ENCODE measurements at places on chromosomes 11 and 22.

DNA sequence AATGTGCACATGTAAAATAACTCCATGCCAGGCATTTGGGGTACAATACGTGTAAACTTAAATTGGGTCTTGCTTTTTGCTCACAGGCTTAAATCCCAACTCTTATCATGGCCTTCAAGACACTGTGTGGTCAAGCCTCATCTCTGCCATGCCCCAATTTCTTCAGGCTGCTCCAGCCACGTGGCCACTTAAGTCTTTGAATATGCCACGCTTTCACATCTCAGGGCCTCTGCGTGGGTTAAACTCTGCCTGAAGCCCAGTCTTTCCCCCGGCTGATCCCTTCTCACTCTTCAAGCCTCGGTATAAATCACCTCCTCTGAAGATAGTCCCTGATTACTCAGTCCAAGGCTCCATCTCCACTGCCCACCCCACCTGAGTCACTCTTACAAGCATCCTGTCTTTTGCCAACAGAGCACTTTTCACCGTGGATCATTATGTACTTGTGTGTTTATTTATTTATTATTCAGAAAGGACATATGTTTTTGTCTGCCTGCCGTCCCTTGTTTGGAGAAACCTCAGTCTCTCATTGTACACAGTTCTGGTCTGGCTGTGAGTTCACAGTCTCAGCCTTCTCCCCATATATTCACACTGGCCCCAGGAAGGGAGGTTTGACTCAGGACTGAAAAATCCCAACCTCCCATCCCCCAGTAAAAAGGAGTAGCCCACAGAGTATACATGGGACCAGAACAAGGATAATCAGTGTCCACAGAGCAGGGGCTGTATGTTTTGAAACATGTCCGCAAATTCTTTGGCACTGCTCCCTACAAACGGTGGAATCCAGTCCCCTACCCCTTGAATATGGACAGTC, 344.7 kb downstream of the MN1 start:
- no peak for DNase-seq

GRCh38 chr11:61068581-61068980, 33.7 kb upstream of the CD5 start:
- no peak for DNase-seq

GRCh38 chr11:76159303-76159937, 46.9 kb downstream of the WNT11 start:
- no peak for DNase-seq

DNA sequence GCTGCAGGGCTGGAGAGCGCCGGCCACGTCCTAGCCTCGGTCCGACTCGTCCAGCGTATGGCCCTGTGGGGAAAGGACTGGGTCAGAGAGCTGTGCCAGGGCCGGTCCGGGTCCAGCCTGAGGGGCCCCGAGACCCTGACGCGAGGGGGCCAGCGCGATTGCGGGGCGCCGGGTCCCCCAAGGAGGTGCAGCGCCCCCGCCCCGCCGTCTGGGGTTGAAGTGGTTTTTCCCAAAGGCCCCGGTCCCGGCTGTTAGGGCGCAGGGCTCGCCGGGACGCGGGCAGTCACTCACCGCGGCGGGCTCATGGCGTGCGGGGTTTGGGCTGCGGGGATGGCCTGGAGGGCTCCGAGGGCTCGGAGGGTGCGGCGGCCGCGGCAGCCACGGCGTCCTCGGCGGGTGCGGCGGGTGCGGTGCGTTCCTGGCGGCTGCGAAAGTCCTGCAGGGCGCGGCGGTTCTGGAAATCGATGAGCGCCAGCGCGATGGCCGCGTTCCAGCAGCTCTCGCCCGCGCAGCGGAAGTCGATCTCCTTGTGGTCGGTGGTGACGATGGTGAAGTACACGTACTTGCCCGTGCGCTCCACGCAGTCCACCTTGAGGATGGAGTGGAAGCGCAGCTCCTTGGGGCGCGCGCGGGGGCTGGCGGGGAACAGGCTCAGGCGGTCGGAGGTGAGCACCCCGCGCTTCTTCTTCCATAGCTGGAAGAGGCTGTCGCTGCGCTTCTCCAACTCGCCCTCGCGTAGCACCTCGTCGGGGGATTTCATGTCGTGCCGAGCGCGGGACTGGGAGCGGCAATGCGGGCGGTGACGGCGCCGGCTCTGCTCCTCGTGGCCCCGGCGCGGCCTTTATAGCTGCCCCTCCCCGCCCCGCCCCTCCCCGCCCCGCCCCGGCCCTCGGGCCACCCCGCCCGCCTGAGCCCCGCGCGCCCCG, at the start of gene PHLDA2:
PHLDA2 (minus strand) TSS at position 816 of the 926 bp plus-strand sequence; CDS start at position 760, 56 bp downstream.
- peak; percentile 61 for DNase-seq

DNA sequence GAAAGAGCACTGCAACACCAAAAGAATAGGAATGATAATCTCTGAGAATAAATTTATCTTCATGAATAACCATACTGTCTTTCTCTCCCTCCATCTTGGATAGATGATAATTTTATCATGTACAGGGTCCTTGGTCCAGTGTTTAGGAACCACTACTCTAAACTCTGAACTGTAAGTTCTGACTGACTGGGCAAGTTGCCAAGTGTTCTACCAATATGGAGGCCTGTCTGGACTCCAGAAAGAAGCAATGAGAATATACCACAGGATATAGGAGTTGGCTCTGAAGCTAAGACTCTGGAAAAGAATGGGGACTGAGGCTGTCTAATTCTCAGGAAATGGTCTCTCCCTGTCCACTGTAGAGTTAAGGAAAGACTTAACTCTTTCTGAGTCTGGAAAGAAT, 1.5 kb downstream of the FHIP1B start:
- peak; percentile 43 for DNase-seq

GRCh38 chr11:126139111-126140091, 72.0 kb downstream of the RPUSD4 start:
- no peak for DNase-seq

DNA sequence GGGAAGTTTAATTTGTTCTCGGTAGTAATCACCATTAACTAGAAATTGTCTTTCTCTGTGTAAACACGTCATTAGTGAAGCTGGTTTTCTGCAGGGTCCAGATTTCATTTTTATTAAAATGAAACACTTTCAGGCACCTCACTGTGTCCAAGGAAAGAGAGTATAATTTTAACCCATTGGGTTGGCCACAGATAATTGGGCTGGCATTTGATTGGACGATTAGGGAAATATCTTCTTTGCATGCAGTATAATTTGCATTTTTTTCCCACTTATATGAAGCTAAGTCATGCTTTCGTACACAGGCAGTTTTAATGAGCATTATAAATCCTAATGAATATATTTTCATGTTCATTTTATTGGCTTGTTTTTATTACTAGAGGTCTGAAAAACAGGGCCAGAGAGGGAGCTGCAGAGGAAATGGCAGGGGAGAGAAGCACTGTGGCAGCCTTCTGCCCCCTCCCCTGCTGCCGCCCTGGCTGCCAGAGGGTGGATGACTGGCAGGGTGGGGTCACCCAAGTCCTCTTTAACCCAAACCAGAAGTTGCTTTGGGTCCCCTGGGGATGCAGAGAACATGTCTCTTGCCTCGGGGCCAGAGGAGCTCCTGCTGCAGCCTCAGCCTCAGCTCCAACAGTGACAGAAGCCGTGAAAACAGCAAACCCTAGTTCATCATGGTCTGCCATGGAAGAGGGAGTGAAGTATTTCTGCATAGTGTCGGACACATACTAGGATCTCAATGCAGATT, 93.9 kb downstream of the PKNOX2 start:
- DNase-seq = no peak

DNA sequence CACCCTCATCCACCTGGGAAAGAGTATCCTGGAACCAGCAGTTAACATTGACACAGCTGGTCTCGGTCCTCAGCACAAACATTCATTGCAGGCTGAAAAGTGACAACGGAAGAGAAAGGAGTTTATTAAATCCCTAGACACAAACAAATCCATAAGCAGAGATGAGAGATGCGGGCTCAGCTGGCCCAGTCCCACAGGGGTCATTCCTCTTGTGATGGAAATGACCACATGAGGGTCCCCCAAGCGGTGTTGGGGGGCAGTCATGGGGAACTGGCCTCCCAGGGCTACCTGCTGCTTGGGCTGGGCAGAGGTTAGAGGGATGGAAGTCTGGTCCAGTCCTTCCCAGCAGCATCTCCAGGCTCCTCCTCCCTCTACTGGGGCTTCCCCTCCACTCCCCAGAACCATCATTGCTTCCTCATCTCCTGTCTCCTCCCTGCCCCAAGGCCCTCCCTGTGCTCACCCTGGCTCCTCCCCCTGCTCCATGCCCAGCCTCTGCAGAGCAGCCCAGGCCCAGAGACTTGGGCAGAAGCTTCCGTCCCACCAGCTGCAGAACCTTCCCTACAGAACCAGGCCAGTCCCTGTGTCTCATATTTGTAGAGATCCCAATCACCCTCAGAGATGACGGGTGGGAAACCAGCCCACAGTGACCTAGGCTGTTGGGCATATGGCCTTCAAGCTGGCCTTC, 5.4 kb upstream of the IGLL5 start:
- no peak for DNase-seq

DNA sequence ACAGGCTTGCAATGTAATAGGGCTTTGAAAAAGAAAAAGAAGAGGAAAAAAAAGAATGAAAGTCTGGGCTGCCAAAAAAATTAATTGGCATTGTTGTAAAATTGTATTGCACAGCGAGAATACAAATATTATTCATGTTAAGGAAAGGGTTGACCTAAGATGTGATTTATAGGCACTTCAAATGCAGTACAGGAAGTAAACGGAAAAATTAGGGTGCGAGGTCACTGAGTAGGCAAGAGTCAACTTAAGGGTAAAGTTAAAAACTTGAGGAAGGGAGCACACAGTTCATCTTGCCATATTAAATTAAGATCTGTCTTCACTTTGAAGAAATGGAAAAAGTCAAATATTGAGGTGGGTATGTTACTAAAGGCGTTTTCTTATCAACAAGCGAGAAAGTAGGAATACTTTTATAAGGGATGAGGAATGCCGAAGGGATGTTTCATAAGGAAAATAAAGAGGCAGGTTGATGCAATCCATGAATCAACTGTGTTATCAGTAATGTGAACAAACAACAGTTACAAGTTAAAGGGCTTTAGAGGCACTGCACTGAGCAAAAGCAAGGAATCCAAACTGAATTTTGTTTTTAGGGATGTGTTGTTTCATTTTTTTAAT, 123.0 kb downstream of the WT1 start:
- no peak for DNase-seq

DNA sequence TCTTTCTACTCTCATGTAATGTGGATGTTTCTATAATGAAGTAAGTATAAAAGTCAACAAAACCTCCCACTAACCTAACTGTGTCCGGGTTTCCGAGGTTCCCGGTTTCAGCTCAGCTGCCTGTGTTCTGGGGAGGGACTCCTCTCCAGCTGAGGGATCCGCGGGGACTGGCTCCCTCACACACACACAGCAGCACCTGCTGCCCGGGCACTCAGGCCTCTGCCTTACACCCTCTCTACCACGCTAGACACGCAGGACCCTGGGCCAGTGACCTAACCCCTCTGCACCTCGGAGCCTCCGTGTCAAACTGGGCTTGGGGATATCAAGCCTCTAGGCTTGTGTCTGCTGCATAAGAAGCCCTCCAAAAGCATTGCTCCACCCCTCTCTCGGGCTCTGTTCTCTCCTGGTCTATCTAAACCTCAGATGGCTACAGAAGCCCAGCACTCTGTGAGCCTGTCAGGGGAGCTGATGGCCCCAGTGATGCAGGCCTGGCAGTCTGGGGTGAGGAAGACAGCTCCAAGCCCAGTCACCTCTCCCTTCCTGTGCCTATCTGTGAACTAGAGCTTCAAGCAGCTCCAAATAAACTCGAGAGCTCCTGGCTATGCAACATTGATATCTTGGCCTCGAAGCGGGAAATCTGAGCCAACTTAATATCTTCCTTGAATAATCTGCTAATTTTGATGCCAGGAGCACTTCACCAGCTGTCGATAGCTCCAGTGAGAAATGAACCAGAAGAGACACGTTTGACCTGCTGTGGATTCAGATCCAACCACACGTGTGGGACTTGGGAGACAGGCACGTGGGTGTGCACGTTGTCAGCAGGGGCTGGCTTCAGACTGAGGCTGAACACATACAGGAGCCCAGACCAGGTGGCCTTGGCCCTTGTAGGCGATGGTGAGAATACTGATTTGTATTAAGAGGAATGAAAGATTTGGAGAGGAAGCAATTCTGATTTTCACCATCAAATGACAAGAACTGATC, 232.7 kb upstream of the B3GAT1 start:
- no peak for DNase-seq

GRCh38 chr11:80635178-80635577, 1194.3 kb upstream of the TENM4 start:
- no peak for DNase-seq

DNA sequence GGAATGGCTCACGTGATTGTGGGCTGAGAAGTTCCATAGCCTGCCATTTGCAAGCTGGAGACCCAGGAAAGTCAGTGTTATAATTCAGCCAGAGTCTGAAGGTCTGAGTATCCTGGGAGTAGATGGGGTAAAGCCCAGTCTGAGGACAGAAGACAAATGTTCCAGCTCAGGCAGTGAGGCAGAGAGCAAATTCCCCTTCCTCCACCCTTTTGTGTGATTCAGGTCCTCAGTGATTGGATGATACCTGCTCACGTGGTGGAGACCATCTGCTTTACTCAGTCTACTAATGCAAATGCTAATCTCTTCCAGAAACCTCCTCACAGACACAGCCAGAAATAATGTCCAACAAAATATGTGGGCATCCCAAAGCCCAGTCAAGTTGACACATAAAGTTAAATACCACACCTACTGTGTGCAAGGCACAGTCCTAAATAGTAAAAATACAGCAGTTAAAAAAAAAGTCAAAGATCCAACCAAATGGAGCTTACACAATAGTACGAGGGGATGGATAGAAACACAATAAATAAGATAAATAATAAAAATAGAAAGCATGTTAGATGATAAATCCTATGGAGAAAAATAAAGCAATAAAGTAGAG, 13.2 kb upstream of the APOL6 start:
- no peak for DNase-seq

DNA sequence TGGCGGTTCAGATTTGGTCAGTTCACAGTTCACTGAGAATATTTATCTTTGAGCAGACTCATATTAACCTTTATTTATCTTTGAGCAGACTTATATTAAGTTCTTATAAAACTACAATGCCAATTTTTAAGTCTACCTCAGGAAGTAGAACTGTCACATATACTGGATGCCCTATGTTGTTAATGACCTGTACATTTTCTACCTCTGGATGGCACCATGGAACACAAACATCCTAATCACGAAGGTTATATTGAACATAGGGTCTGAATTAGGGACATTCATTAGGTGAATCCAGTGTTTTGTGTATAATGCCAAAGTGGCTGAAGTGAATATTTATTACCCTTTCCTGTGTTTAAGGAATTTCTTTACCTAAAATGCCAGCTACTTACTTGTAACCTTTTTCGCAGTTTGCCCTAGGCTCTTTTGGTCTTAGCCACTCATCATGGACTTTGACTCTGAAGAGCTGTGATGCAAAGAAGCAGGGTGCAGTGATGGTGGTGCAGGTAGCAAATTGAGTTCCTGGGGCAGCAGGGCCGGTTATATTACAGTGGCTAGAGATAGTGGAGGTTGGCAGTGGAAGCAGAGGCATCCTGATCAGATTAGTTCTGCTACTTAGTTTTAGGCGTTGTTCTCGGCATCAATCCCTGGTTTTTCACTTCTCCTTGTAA, 71.8 kb downstream of the STIM1 start:
- DNase-seq = no peak

- no peak for DNase-seq
Measured at GRCh38 chr22:45335021-45335818, 25.5 kb downstream of the FAM118A start.

- DNase-seq = no peak
Measured at GRCh38 chr11:129416080-129416820, 40.6 kb downstream of the BARX2 start.

GRCh38 chr11:106249617-106250239, 172.3 kb downstream of the AASDHPPT start:
- DNase-seq = no peak

Data from erythroblast (primary cell).